Activated CD4-positive, alpha-beta T cell treated with anti-CD3 and anti-CD28 coated beads, Interleukin-2, amount 50 U/mL, for 24 hours (primary cell): ENCODE measurements at places on chromosomes 1 and 21.

- no peak for DNase-seq
These were observed 1.9 kb downstream of the LHX4 start for GRCh38 chr1:180231936-180232335.

GRCh38 chr21:45724345-45724961 is 80.9 kb downstream of the PCBP3 start:
- no peak for DNase-seq

DNA sequence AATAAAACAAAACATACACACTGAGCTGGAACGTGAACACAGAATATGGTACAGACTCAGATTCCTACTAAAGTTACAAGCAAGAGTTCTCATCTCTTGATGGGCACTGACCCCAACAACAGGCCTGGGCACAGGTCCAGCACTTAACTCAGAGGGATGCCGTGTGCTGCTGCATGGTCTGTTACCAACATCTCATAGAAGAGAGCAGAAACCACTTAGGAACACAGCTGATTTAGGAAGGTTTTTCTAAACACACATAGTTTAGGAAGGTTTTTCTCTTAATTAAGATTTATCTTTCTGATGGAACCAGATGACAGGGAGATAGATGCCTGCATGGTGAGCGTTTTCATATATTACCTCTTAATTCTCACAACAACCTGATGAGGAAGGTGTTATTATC is 1.5 kb downstream of the GCLM start:
- DNase-seq = no peak

DNA sequence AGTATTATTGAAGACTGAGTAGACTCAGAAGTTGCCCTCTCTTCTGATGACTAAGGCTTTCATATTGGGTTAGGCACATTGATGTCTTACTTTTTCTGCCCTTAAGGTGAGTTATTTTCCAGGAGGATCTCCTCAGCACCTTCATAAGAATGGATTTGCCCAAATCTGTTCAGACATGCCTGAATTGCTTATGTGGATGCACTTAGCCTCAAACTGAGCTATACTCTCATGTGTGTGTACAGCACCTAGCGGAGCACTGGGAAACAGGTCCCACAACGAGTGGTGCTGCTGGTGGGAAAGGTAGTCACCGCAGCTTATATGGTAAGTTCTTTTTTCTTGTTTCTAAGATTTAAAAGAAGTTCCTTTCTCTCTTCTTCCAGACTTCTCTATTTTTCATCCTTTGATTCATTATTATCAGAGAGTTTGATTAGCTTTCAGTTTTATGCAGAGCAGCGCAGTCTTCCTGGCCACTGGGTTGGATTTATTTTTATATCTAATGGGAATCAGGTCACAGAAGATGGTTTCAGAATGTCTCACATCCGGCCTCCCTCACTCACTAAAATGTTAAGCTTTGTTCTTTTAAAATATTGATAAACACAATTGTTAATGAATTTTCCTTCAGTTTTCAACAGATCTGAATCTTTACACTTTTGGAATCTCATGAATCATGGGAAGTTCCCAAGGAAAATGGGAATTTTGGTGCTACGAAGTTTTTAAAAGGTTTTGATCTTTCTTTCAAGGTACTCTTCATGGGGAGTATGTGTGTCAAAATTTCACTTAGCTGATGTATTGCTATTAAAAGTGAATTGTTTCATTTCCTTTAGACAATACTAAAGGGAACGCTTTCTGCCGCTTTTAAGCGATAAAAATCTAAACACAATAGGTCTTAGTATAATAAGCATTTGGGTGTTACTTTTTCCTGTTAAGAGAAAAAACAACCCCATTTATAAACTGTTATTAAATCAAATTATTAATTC is 58.5 kb downstream of the EXTL2 start:
- no peak for DNase-seq

DNA sequence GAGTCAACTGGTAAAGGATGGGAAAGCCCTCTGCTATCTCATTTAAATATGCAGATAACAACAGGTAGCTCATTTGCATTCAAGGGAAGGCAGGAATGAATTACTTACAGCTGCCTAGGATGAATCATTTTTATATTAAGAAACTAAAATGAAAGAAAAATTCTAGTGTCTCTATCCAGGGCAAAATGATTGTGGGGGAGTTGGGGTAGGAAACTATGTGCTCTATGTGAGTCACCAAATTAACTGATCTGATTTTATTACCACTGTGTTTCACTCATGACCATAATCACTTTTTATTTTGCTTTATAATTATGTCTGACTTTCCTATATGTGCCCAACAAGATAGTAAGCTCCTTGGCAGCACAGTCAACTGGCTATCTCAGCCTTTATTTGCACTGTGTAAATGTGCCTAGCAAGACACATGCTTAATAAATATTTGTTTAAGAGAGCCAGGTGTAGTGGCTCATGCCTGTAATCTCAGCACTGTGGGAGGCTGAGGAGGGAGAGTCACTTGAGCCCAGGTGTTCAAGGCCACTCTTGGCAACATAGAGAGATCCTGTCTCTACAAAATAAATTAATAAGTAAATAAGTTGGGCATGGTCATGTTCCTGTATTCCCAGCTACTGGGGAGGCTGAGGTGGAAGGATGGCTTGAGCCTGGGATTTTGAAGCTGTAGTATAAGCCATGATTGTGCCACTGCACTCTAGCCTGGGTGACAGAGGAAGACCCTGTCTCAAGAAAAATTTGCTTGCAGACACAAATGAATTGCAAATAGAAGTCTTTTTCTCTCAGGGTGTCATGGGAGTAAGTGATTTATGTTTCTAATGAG is 84.1 kb downstream of the SPAG17 start:
- no peak for DNase-seq

GRCh38 chr1:172408958-172409357 is 11.5 kb upstream of the C1orf105 start:
- DNase-seq = no peak

DNA sequence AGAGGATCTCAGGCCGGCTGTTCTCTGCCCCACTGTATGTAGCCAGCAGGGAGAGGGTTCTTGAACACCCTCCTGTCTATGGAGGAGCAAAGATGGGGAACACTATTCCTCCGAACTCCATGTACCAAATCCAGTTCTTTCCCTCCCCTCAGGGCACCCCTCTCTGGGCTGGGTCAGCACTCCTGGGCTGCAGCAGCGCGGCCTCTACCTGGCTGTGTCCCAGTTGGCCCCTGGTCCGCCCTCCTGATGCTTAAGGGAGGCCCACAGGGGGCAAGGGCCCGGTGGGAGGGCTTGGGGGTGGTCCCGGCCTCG is 471 bp upstream of the ADPRS start:
- no peak for DNase-seq

DNA sequence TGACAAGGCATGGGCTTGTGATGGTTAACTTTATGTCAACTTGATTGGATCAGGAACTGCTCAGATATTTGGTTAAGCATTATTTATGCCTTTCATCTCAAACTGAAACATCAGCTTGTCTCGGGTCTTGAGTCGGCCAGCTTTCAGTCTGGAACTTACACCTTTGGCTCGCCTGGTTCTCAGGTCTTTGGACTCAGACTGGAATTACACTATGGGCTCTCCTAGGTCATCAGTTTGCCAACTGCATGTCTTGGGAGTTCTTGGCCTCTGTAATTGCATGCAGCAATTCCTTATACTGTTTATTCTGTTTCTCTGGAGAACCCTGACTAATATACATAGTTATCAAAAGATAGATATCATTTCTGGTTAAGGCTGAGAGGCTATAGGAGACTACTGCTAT is 653.7 kb downstream of the ADGRL2 start:
- DNase-seq = no peak

GRCh38 chr1:203284411-203285123 is 20.8 kb upstream of the BTG2 start:
- no peak for DNase-seq

DNA sequence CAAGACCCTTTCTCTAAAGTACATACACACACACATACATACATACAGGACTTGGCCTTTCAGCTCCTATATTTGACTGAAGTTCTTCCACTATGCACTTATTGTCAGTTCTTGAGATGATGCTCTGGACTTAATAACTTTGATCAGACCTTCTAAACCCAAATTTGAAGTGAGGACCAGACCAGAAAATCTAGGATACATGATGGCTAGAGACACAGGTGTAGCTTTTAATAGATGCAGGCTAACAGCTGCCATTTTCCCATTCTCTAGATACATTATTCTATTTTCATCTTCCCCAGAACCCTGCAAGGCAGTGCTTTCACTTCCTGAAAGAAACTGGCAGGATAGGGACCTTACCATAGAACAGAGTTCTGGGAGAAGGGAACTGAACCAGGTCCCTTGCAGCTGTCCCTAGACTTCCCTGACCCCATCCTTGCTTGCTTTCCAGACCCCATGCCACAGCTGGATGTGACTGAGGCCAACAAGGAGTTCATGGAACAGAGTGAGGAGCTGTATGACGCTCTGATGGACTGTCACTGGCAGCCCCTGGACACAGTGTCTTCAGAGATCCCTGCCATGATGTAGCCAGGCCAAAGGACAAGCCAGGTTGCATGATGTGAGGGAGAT is 14.9 kb upstream of the RAB42 start:
- peak; percentile 44 for DNase-seq

GRCh38 chr1:24904731-24905354 is 25.2 kb downstream of the RUNX3 start:
- DNase-seq = no peak

DNA sequence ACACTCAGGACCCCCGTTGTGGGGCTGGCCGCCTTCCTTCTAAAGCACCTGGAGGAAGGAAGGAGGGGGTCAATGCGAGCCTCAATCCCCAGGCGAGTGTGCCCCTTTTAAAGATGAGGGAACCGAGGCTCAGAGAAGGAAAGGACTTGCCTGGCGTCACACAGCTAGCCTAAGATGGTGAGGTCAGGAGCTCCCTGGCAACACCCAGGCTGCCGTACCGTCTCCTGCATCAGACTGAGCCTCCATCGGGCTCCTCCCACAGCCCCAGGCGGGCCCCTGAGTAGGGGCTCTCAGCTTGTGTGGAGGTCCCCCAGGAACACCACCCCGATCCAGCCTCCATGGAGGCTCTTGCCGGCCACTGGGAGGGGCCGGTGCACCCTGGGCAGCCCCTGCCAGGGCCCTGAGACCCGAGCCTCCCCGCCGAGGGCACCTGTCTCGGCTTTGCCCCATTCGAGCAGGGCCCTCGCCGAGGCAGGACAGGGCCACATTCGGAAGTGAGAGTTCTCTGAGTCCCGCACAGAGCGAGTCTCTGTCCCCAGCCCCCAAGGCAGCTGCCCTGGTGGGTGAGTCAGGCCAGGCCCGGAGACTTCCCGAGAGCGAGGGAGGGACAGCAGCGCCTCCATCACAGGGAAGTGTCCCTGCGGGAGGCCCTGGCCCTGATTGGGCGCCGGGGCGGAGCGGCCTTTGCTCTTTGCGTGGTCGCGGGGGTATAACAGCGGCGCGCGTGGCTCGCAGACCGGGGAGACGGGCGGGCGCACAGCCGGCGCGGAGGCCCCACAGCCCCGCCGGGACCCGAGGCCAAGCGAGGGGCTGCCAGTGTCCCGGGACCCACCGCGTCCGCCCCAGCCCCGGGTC is at the start of gene AIRE:
Gene AIRE, plus strand, starts transcription at position 739 of the 855 bp plus-strand sequence. CDS start 131 bp downstream, outside the sequence.
- DNase-seq = no peak
